Fibroblast of skin of right quadriceps (primary cell): ENCODE measurements at places on chromosomes 3 and 15.

GRCh38 chr3:37137516-37137915 is 36.9 kb downstream of the LRRFIP2 start:
- peak; percentile 37 for DNase-seq

GRCh38 chr3:17820704-17821103 is 78.3 kb upstream of the TBC1D5 start:
- peak; percentile 32 for DNase-seq

DNA sequence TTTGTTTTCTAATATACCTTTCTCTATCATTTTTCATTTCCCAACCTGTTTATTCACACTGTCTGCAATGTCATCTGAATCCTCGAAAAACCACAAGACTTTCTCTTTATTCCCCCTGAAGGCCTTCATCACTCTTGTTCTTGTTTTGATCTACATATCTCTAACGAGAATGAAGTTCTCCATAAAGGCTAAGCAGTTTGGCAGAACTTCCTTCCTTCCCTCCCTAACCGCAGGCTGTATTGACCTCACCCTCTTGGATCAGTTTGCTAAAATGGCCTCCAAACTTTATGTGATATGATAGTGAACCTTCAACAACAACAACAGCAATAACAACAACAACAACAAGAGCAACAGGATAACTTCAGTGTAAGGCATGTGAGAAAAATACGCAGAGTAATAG is 392.8 kb downstream of the TIGIT start:
- DNase-seq: no peak

DNA sequence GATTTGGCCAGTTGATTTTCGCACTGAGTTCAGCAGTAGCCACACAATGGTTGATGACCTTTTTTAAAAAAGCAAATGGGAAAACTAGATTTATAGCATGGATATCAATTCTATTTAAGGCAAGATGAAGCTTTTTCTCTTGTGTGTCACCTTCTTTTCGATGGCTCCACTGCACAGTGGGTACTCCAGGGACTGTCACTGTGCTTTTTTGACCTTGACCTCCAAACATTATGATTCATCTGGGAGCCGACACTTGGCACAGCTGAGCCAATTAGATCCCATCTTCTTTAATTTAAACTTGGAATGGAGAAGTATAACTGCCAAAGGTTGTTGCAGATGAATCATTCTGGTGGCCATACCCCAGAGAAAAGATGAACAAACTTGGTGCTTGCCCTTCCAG is 367.3 kb downstream of the EPHA6 start:
- DNase-seq: no peak

- DNase-seq: peak; percentile 70
Observed at GRCh38 chr3:113668015-113668414, 28.4 kb downstream of the USF3 start.

- DNase-seq: no peak
Observed at GRCh38 chr15:22939051-22939450, 41.1 kb downstream of the CYFIP1 start.

DNA sequence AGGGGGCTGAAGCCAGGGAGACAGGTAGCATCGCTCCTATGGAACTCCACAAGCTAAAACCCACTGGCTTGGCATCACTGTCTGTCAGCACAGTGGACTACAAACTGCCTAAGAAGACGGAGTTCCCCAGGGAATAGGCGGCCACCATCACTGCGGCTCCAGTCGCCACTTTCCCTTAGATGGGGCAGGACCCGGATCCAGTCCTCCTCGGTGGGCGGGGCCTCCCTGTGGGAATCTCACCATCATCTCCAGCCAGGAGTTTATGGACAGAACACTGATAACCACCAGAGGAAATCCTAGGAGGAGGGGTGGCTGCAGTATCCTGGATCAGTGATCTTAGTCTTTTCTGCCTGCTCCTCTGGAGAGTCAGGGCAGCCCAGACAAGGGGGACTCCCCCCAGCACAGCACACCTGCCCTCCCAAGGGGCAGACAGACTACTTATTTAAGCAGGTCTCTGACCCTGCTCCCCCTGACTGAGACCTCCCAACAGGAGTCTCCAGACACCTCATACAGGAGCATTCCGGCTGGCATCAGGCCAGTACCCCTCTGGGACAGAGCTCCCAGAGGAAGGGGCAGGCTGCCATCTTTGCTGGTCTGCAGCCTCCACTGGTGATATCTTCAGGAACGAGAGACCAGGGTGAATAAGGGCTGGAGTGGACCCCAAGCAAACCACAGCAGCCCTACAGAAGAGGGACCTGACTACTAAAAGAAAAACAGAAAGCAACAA is 435.6 kb upstream of the RASGRP1 start:
- DNase-seq: no peak

DNA sequence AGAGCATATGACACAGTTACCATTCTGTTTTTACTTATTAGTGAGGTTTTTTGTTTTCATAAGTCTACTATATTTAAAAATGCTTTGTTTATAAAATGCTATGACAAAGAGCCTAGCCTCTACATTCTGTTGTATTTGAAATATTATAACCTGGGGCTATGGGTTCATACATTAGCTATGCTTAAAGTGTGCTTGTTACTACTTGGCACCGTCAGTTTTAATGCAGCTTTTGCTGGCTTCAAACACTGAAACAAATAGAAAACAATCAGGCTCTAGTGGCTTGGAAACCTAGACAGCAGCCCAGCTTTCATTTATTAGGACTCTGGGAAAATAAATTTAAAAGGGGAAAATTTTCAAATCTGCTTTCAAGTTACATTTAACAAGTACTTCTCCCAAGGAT is 635.9 kb downstream of the CADM2 start:
- no peak for DNase-seq

GRCh38 chr15:49343546-49343945 is 79.5 kb upstream of the FGF7 start:
- no peak for DNase-seq

DNA sequence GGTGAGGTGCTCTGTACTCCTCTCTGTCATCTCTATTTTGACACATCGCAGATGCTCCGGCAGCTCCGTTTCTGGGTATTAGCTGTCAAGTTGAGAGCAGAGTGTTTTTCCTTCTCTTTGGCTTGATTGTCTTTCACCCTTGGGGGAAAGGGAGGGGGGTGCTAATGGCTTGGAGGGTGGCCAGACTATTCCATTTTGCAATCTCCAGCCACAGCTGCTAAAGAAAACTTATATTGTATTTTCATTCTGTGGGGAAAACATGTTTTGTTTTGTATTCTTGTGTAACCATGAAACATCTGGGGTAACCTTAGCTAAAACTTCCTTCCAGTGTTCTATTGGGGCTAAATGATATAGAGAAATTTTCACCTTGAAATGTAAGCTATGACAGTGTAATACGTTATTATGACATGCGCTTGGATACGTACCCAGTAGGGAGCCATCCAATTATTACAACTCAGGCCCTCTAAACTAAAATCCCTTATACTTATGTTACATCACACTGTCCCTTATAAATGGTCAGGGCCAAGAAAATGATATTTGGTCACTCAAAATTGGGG is 14.0 kb upstream of the LARP6 start:
- DNase-seq: peak; percentile 80

- DNase-seq: no peak
Observed at GRCh38 chr15:59158701-59159034, 48.0 kb upstream of the LDHAL6B start.

GRCh38 chr3:12737319-12737718 is 21.7 kb downstream of the TMEM40 start:
- DNase-seq: no peak

GRCh38 chr3:30964612-30965011 is 70.2 kb upstream of the GADL1 start:
- DNase-seq: no peak

GRCh38 chr3:181610083-181610972 is 101.4 kb upstream of the SOX2 start:
- no peak for DNase-seq

- DNase-seq: no peak
Observed at GRCh38 chr3:193314161-193314560, 64.4 kb downstream of the ATP13A5 start.

- DNase-seq: peak; percentile 17
Observed at GRCh38 chr15:58298879-58299850, 132.6 kb upstream of the LIPC start.

GRCh38 chr15:100083572-100083971 is 258.2 kb downstream of the ADAMTS17 start:
- no peak for DNase-seq

GRCh38 chr15:45665261-45665660 is 30.4 kb downstream of the SQOR start:
- DNase-seq: no peak

- DNase-seq: no peak
Observed at GRCh38 chr3:31054032-31054431, 159.6 kb upstream of the GADL1 start.

DNA sequence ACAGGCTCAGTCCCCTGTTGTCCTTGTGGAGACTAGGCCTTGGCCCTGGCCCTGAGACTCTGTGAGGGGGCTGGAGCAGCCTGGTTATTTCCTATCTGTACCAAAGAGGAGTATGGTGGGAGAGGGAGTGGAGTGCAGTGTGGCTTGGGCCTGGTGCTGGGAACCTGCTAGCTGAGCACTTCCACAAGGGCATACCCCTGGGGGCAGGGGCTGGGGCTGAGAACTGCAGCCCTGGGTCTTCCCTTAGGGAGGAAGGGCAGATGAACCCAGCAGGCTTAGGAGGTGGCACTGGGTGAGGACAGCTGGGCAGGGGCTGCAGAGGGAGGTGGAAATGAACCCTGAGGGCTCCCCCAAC is 3.5 kb upstream of the CHST14 start:
- DNase-seq: no peak

DNA sequence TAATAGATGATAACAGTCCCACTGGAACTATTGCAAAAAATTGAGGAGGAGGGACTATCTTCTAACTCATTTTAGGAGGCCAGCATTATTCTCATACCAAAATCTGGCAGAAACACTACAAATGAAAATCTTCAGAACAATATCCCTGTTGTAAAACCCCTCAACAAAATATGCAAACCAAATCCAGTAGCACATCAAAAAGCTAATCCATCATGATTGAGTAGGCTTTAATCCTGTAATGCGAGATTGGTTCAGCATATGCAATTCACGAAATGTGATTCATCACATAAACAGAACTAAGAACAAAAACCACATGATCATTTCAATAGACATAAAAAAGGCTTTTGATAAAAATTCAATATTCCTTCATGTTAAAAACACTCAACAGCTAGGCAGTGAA is 23.9 kb upstream of the PLSCR2 start:
- peak; percentile 64 for DNase-seq

DNA sequence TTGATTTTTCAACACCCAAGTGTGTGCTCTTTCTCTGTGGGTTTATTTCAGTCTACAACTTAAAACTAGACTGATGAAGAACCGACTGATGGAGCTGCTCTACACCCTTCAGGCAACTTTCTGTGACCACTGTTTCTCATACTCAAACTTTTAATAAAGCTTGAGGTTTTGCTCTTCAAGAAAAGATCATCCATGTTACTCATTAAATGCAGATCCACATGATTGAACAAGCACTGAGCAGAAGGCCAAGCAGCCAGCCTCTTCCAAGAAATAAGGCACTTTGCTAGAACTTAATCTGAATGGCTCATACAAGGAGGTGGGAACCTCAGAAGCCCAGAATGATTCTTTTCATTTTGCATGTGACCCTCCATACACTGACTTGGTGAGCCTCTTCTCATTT is 8.7 kb downstream of the SLC27A2 start:
- no peak for DNase-seq

DNA sequence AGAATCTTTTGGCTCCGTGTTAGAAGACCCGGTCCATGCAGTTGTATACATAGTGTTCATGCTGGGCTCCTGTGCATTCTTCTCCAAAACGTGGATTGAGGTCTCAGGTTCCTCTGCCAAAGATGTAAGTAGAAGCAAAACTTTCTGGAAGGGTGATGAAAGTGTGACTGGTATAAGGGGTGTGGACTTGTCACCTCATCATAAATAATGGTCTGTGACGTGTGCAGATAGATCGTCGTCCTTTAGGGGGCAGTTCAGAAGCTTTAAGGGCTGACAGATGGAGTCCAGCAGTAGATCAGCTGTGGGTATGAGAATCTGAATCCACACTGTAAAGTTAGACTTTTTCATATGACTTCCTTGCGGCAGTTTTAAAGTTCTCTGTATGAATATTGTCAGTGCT is 15.3 kb downstream of the SEC61A1 start:
- peak; percentile 71 for DNase-seq

DNA sequence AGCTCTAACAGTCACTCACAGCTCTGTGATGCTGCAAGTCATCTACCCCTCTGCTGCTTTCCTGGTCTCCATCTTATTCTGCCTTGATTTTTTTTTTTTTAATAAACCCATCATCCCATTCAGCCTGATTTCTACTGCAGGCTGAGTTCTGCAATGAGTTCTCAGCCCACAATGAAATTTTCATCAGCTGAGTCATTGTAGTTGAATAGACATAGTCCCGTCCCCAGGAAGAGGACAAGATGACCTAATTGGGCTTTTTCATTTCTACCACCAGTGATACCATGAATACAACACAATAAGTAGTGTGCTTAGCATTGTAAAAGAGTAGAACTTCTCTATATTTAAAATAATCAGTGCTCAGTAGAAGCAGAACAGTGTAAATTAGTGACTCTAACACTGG is 59.3 kb downstream of the C3orf85 start:
- peak; percentile 50 for DNase-seq

GRCh38 chr15:92502930-92503857 is 109.5 kb downstream of the ST8SIA2 start:
- no peak for DNase-seq

DNA sequence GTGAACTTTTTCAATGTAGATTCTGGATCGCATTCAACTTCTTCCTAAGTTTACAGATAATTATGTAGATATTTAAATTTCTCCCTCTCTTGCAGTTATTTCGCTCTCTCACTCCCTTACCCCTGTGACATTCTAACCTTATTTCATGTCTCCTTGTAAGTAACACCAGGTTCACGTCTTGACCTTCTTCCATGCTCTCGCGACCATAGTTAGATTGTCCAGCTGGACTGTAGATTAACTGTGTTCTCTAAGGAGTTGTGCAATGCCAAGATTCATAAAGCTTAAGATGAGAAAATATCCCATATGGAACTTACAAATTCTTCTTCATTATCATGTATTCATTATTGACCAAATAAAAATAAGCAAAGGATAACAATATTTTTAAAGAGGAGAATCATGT is 430.5 kb downstream of the GABRG3 start:
- DNase-seq: no peak

- no peak for DNase-seq
Observed at GRCh38 chr3:12799525-12800440, 3.3 kb downstream of the CAND2 start.

DNA sequence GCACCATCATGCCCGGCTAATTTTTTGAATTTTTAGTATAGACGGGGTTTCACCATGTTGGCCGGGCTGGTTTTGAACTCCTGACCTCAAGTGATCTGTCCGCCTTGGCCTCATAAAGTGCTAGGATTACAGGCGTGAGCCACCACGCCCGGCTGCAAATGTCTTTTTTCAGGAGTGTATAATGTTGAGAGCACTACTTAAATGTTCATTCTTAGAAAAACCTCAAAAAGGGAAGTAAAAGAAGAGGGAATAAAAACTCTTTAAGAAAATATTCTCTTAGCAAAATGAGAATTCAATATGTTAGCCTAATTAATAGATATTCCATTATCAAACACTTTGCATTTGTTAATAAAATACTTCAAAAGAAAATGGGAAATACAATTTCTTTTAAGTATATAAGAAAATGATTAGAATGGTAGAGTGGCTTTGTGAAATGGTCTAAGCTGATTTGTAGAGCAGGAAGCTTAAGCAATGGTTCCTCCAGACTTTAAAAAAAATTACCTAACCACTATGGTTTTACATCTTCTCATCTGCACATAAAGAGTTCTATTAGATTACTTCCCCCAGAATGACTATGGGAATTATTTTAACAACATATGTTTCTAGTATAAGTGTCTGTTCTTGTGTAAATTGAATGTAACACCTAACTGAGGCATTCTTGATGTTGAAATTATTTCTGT is 226.7 kb upstream of the ALCAM start:
- no peak for DNase-seq

GRCh38 chr15:80607287-80607980 is 87.7 kb upstream of the ABHD17C start:
- no peak for DNase-seq
